ENCODE measurements at places on chromosomes 11 and 22.

GRCh38 chr11:133698654-133699053 is 146.7 kb downstream of the SPATA19 start:
- DNase-seq, result no peak

DNA sequence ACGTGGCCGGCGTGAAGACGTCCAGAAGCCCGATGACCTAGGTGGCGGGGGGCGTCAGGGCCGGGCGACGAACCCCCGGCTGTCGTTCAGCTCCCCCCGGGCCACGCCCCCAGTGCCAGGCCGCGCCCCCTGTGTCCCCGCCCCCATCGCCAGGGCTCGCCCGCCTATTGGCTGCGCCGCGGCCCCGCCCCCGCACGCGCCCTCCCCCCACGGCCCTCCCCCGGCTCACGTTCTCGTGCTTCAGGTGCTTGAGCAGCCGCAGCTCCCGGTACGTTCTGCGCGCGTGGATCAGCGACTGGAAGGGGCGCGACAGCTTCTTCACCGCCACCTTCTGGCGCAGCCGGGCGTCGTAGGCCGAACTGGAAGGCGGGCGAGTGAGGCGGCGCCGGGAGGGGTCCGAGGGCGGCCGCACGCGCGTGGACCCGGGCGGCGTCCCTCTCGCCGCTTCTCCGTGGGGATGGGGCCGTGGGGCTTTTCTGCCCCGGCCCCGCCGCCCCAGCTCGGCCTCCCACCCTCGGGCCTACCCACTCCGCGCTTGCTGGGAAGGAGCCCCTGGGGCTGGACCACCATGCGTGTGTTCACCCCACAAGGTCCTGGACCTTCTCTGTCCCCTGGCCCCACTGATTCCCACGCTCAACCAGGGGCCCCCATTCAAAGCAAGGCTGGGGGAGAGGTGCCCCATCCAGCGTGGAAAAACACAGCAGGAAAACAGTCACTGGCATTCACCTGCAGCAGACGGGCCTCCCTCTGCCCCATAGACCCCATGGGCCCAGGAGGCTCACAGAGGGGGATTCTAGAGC is 2.4 kb downstream of the MAPK11 start:
- DNase-seq, result peak; percentile 48

DNA sequence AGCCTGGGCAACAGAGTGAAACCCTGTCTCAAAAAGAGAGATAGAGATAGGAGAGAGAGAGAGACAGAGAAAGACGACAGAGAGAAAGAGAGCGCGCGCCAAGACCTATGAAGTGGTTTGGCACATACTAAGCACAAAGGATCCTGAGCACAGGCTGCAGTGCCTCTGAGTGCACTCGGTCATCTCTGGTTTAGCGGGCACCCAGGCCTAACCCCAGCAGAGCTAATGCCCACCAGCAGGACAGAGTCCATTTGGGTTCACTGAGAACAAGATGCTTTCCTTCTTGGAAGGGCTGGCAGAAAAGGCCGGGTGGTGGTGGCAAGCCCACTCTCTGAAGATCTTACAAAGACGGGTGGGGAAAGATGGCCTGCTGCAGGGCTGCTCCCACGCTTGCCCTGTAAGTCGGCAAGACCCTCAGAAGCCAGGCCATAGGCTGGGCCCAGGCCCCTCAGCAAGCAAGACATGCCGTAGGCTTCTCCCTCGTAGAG is 3.3 kb downstream of the SCARF2 start:
- no peak for DNase-seq

GRCh38 chr11:132993991-132994502 is 538.3 kb downstream of the OPCML start:
- DNase-seq, result no peak

GRCh38 chr22:36182056-36182455 is 19.6 kb downstream of the APOL4 start:
- no peak for DNase-seq

DNA sequence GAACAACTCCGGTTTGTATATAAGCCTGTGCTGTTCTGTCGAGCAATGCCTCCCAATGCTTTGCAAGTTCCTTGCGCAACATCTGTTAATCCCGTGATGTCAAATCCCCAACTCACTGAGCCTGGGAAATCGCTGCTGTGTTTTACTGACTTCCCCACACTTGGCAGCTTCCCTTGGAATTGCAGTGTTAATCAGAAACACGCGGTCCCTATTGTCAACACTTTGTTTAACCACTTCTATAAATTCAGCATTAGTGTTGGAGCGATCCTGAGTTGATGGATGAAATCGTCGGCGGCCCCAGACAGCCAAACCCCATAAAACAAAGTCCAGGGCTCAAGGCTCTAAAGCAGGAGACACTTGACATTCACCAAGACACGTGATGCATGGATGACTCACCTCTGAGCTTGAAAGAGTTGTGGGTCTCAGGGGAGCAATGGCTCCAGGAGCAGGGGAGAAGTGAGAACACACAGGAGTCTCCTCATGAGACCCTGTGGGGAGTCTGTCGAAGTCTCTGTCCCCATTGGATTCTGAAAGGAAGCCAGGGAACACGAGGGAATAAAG is 555.3 kb downstream of the MIAT start:
- peak; percentile 10 for DNase-seq

GRCh38 chr11:2477254-2477653 is 32.4 kb downstream of the KCNQ1 start:
- no peak for DNase-seq

DNA sequence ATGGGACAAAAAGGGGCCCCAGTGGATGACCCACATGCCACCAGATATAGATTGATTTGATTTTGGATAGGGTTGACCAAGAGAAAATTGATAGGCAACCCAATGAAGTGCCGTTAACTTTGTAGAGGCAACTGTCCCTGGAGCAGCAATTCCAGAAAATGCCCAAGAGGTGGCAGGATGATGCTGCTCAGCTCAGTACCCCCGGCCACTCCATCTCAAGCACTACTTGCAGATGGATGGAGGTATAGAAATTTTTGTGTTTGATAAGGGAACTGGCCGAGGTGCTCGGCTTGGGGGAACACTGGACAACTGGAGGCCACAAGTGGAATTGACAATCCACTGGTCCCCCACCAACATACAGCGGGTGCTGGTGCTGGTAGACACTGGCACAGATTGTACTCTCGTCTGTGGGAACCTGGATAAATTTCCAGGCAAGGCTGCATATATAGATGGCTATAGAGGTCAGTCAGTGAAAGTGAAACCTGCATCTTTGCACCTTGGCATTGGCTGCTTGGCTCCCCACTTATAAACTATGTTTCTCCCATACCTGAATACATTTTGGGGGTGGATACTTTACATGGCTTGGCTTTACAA is 86.3 kb downstream of the CCDC83 start:
- DNase-seq, result peak; percentile 76
